ENCODE measurements at places on chromosomes 4 and X.

DNA sequence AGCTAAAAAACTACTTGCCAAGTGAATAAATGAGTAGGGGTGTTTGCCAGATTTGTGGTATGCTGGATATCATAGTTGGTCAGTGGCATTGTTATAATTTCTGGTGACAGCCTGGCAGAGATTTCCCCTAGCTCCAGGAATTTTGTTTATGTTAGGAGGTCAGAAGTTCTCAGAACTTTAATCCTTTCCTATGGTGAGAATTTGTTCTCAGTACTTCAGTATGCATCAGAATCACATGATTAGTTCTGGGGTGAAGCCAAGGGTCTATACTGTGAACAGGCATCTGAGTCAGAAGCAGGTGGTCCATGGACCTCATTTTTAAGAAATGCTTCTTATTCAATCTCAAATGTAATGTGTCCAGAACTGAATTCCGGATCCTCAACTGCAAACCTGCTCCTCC, 10.5 kb downstream of the RASSF6 start:
- DNase-seq, result peak; percentile 34

GRCh38 chr4:52201715-52202114, 150.6 kb downstream of the SPATA18 start:
- DNase-seq, result no peak

GRCh38 chr4:114271031-114271430, 291.6 kb upstream of the ARSJ start:
- DNase-seq, result no peak

- peak; percentile 29 for DNase-seq
These were observed 6.7 kb upstream of the PRICKLE3 start for GRCh38 chrX:49192722-49193328.

DNA sequence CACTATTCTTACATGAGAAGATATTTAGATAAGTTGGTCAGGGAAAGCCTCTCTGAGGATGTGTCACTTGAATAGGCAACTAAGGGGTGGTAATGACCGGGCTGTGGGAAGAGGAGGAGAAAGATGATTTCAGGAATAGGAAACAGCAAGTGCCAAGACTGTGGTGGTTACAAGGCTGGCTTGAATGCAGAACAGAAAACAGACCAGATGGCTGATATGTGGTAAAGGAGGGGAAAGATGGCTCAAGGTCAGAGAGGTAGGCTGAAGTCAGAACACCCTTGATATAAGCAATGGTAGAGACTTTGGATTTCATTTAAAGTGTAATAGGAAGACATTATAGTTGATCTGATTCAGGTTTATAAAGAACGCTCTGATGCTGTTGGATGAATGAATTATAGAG, 15.0 kb downstream of the TLR7 start:
- DNase-seq, result no peak

DNA sequence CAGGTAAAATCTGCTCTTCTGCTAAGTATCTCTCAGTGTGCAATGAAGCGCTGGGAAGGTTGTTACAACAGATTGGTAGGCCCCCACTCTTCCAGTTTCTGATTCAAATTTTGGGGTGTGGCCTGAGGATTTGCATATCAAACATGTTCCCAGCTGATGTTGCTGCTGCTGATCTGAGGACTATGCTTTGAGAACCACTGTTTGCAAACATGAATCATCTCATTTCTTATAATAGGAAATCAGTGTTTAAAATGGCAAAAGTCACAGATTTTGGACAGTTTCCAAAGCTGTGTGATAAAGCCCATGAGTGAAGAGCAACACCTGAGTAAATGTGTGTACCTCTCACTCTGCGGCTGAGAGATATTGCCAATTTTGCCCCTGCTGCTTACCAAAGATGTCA, 36.2 kb upstream of the NDNF start:
- peak; percentile 3 for DNase-seq

DNA sequence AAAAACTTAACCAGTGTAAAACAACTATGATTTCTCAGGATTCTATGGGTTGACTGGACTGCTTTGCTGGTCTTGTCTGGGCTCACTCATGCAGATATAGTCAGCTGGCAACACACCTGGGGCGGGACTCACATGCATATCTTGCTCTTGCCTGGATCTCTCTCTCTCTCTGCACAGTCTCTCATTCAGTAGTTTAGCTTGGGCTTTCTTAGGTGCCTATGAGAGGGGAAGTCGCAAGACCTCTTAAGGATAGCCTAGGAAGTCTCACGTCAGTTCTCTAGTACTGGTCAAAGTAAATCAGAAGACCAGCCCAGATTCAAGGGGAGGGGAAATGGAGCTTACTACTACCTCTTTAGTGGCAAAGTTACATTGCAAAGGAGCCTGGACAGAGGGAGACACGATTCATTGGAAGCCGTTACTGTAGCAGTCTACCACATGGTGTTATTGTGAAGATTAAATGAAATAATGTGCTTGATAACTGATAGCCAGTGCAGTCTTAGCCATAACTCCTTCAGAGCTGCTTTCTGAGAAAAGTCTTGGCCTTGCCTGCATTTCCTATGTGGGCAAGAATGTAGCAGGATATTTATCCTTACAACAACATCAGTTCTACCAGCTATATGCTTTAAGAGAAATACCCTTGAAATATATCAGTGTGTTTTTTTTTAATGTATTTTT, 2.1 kb downstream of the COPS4 start:
- no peak for DNase-seq

GRCh38 chr4:152112887-152113286, 352.1 kb upstream of the GATB start:
- no peak for DNase-seq

DNA sequence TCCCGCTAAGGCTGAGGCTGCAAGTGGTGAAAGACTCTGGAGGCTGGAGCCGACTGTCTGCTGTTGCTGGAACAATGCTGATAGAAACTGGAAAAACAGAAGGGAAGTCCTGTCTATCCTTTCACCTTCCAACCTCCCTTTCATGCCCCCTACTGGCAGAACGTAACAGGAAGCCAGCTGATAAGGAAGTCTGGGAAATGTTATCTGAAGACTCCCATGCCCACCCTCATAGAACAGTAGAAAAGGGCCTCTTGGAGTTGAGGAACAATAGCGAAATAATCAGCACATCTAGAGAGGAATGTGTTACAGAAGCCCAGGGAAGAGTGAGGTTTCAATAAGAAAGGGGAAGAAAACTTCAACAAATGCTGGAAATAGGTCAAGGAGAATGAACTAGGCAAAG, 117.1 kb upstream of the DKK2 start:
- no peak for DNase-seq

GRCh38 chr4:47533689-47534347, 48.7 kb downstream of the ATP10D start:
- no peak for DNase-seq

DNA sequence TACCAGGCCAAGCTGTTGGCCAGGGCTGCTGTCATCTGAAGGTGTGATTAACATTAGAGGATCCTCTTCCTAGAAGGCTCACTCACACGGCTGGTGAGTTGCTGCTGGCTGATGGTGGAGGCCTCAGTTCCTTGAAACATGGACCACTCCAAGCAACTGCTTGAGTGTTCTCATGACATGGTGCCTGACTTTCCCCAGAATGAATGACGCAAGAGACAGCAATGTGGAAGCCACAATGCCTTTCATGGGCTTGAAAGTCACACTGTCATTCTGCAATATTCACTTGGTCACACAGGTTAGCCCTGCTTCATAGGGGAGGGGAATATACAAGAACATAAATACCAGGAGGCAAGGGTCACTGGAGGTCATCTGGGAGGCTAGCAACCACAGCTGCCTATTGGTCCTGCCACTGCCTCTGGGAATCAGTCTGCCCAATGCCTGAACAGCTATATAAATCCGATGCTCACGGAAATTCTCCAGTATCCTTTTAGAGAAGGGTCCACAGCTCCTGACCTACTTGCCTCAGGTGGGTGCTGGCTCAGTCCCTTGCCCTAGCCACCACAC, 97.1 kb upstream of the MAML3 start:
- DNase-seq, result no peak

DNA sequence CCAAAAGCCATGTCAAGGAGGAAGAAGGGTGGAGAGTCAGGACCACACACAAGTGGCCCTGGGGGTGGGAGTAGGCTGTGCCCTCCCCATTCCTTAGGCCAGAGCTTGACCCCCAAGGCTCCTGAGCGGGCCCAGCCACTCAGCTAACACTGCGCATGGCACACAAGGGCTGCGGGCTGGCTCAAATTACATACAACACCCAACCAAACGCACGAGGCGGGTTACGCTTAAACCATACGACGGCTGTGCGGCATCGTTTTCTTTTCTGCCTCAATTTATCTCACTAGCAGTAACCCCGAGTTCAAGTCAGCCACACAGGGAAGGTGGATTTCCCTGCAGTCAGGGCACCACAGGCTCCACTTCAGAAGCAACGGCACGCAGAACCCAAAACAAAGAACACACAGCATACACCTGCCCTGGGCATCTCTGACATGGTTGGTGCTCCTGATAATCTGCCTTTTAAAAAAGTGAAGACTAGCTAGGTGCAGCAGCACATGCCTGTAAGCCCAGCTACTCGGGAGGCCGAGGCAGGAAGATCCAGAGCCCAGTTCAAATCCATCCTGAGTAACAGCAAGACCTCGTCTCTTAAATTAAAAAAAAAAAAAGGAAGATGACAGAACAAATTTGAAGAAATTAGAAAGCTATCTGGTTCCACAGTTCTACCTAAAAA, 2.9 kb downstream of the GAK start:
- DNase-seq, result no peak

GRCh38 chr4:96677499-96677898, 837.6 kb downstream of the PDHA2 start:
- DNase-seq, result no peak

GRCh38 chr4:110059556-110060191, 138.7 kb downstream of the ELOVL6 start:
- no peak for DNase-seq

DNA sequence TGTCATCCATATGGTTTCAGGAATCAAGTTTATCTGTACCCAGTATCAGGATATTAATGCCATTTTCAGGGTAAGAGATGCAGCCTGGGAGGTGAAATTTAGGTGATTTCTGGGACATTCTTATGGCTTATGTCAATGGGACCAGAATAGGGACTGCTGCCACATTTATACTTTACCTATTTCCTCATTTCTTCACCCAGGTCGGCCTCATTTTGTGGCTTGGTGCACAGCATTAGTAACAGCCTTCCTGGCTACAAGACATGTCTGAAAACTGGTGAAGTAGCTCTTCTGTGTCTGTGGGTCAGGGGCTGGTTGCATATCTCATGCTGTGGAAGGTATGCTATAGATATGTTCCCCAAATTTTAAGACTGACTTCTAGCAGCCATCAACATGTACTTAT, 284.8 kb downstream of the AFF2 start:
- no peak for DNase-seq

GRCh38 chr4:51844153-51845054, 1.5 kb downstream of the DCUN1D4 start:
- DNase-seq, result peak; percentile 85

DNA sequence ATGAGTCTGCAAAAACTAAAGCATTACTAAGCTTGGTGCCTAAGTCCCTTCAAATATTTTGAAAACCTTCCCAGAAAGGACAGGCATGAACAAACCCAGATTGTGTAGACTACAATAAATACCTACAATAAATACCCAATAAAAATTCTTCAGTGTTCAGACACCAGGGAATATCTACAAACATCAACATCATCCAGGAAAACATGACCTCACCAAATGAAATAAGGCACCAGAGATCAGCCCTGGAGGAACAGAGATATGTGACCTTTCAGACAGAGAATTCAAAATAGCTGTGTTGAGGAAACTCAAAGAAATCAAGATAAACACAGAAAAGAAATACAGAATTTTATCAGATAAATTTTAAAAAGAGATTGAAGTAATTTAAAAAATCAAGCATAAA, 57.8 kb upstream of the NLRP2B start:
- no peak for DNase-seq

- DNase-seq, result no peak
These were observed 17.2 kb upstream of the MYOZ2 start for GRCh38 chr4:119118397-119118796.

GRCh38 chr4:76954489-76954888, 4.9 kb downstream of the SEPTIN11 start:
- peak; percentile 11 for DNase-seq

GRCh38 chr4:78162821-78163220, 105.7 kb downstream of the FRAS1 start:
- DNase-seq, result no peak

DNA sequence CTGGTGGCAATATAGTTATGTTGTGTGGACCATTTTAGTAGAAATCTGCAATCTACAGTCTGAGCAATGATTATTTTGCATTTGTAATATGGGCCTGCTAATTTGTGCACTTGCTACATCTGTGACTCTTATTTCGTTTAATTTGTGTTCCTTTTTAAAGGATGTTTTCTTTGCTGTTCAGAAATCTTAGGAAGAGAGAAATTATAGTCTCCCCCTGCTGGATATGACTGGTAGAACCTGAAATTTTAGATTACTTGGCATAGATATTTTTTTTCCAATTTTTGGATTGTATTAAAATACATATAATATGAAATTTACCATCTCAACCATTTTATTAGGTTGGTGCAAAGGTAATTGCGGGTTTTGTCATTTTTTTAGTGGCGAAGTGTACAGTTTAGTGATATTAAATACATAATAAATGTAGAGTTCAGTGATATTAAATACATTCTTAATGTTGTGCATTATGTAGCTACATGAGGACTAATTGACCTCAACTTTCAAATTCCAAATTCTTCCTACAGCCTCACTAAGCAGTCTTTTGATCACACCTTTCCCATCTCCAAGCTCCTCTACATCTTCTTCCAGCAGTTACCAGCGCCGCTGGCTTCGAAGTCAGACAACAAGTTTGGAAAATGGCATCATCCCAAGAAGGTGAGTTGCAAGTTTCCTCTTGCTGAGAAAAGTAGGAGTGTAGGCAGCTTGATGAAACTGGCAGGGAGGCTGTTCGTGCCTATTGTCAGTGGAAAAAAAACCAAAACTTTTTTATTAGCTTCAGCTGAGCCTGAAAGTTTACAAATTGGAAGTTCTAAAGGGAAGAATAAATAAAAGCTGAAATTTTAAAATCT, 82.2 kb downstream of the FNIP2 start:
- DNase-seq, result no peak

GRCh38 chrX:24862343-24862742, 153.4 kb downstream of the ARX start:
- no peak for DNase-seq

- DNase-seq, result no peak
These were observed 63.8 kb upstream of the NOCT start for GRCh38 chr4:138951764-138952163.

- peak; percentile 71 for DNase-seq
These were observed 9.5 kb downstream of the RBPJ start for GRCh38 chr4:26330186-26330787.

- no peak for DNase-seq
These were observed 188.2 kb downstream of the SPCS3 start for GRCh38 chr4:176507845-176508533.

DNA sequence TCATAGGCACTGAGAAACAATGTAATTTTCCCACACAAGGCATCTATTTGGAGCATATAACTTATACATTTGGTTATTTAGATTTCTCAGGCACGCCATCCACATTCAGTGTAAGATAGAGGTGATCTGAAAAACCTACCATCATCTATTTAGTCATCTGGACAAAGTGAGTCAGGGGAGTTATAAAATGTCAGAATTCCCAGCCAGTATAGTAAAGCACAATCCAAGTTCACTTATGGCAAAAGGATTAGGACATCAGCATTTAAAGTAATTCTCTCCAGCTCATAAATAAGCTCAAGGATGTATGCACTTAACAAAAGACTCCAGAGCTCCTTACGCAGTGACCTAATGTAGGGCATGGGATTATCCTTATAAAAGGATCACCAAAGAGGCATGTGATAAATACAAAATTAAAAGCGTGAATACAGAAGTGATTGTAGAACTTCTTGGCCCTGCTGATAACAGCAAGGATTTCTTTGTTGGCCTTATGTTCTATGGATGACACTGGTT, 65.3 kb upstream of the DCLK2 start:
- no peak for DNase-seq

Data from NCI-H1092 treated with DMSO at 0.1 percent for 48 hours (cell line).